ENCODE measurements at places on chromosomes 7 and 10.

GRCh38 chr10:71036297-71036966 lies 148.1 kb upstream of the PCBD1 start:
- no peak for DNase-seq

- DNase-seq = peak; percentile 16
These were observed 494.1 kb upstream of the SEMA3A start for GRCh38 chr7:84688671-84689070.

- no peak for DNase-seq
These were observed 81.6 kb upstream of the DNAJB6 start for GRCh38 chr7:157255201-157255606.

DNA sequence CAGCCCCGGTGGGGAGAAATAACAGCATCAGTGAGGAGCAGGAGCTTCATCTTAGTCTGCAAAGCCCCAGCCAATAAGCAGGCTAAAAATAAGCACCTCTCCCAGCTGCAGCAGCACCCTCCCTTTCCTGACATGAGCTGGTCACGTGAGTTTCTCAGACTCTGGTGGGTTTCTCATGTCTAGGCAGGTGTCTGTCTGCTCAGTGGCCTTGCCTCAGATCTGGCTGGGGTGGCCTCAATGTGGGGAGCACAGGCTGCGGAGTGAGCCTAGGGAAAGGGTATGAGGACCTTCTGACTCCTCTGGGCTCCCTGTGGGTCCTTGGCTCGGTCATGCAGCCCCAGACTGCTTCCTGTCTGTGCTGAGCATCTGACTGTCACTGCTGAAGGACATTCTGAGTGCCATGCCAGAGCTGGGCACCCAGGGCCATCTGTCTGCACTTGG lies 81.6 kb upstream of the LRRC4 start:
- no peak for DNase-seq

DNA sequence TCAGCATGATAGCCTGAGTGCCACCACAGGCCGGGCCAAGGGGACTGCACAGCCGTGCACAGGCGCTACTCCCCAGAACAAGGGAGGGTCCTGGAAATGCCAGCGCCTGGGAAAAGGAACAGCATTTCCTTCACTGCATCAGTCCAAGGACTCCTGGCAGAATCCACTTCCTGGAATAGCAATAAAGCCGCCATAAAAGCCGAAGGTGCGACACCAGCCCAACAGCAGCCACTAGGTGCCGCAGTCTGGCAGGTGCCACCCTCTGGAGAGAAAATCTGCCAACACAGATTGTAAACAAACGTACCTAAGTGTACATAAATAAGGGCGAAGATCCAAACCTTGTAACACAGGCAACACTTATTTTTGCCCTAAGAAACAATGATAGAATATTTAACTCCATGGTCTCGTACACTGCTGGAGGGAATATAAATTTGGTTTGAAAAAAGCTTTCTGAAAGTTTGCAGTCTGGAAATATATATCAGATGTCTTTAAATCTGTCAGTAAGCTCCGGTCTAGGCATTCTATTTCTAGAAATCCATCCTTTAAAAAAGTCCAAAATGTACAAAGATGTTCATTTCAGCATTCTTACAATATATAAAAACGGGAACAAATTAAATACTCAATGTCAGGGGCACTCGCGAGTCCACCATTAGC lies 22.2 kb downstream of the VOPP1 start:
- DNase-seq = no peak

DNA sequence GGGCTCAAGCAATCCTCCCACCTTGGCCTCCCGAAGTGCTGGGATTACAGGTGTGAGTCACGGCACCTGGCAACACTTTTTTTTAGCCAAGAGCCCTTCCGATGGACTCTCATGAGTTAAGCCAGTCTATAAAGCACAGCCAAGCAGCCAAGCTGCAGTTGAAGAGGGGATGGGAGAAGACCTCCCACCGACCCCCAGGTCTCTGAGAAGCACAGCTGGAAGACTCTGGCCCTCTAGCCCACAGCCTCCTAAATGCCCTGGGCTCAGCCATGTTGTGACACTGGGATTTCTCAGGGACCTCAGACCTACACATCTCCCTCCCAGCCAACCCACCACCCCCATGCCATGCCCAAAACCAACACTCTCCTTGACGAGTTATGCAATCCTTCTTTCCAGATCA lies 31.1 kb downstream of the CALML3 start:
- no peak for DNase-seq
